NCI-H1417 (cell line): ENCODE measurements at places on chromosomes 6 and 20.
A peak's percentile ranks its signal among the peaks of the same experiment; 100 is the strongest.

DNA sequence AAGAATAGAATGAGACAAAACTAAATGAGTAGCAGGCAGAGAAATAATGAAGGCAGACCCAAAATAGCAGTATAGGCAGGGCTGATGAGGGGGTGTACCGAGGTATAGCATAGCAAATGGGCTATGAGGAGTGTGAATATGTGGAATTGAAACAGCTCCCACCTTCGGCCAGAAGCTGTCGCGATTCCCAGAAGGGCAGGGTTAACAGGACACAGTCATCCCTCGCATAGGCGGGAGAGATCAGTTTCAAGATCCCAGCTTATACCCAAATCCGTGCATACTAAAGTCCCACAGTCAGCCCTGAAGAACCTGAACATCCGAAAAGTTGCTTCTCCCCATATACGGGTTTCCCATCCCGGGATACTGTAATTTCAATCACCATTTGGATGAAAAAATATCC, 82.7 kb downstream of the PTPRK start:
- DNase-seq, result no peak

GRCh38 chr6:123821112-123821511, 17.4 kb downstream of the NKAIN2 start:
- DNase-seq, result no peak

DNA sequence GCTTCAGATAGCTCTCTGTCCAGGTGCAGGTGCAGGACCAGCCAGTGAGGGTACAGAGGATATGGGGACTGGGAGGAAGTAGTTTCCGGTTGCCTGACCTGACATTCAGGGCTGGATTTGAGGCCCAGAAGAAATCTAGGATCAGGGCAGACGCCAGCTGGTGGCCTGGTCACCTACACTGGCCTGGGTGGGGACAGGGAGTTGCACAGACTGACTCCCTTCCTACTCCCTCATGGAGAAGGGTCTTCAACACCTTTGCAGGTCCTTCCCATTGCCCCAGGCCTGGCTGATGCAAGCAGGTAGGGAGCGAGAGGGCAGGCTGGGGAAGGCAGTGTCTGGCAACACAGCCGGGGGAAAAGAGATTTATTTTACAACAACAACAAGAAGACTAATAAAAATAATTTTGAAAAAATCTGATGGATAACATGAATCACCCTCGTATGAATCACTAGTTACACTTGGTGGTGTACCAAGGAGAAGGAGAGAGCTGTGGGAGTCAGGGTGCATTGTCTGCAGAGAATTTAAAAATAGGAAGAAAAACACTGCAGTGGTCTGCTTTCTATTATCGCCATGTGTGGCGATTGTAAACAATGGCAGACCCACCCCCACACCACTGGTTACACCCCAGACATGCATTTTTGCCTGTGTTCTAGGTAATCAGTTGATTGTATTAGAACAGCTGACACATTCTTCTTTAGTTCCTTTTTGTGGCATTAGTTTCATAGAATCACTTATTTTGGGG, 62.3 kb upstream of the SNX9 start:
- no peak for DNase-seq

DNA sequence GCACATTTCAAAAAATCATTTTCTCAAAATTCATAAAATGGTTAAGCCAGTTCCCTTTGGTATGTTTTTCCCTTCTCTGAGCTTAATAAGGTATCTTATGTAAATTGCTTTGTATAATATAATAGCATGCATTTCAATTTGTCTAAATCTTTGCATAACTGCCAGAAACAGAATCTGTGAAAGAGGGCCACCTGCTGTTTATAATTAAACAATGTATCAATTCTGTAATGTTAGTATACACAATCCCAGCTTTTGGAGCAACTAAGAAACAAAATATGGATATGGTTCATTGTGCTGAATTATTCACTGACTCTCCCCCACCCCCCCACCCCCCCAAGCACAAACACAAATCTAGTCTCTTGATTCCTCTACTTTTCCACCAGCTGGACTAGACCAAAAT, 54.8 kb downstream of the GPX5 start:
- no peak for DNase-seq

GRCh38 chr6:41056768-41057490, 3.9 kb downstream of the APOBEC2 start:
- DNase-seq, result no peak

DNA sequence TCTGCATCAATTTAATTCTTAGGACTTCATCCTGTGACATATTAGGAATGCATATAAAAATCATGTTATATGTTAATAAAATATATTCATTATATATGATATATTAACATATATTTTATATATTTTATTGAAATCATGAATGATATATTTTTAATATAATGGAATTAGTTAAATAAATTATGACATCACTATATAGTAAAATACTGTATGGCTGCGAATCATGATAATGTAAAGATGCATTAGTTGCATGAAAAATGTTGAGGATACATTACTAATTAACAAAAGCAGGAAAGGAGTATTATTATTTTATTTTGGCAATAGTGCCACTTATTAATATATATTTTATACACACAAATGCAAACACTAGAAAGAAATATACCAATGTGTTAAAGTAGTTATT, 8.4 kb upstream of the RNF217 start:
- DNase-seq, result no peak

GRCh38 chr20:10221021-10221420, 2.4 kb downstream of the SNAP25 start:
- no peak for DNase-seq

DNA sequence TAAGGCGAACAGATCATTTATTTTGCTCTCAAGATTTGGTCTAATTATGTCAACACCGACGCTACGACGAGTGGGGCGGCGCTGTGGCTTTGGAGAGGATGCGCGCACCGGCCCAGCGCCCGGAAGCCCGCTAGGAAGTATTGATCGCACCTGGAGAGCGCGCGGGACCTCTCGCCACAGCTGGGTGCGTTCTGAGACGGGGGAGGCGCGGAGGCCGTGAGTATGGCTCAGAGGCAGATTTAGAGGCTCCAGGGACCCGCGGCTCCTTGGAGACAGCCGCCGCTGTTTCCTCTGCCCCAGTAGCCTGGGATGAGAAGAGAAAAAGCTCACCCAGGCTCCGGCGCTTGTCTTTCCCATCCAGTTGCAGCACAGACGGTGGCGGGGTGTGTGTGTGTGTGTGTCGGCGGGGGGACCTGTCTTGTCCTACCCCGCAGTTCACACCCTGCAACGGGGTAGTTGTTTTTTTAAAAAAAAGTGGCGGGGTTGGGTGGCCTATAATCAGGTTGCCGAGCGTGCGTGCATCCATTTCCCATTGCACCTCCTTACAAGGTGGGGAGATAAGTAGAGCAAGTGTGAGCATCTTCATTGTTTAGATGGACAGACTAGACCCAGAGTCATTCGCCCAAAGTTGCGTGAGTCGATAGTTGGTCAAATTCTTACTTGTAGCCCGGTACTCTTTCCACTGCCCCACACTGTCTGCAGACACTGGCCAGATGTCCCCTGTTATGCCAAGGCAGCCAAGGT, 11.2 kb downstream of the TFAP2D start:
- peak; percentile 71 for DNase-seq

DNA sequence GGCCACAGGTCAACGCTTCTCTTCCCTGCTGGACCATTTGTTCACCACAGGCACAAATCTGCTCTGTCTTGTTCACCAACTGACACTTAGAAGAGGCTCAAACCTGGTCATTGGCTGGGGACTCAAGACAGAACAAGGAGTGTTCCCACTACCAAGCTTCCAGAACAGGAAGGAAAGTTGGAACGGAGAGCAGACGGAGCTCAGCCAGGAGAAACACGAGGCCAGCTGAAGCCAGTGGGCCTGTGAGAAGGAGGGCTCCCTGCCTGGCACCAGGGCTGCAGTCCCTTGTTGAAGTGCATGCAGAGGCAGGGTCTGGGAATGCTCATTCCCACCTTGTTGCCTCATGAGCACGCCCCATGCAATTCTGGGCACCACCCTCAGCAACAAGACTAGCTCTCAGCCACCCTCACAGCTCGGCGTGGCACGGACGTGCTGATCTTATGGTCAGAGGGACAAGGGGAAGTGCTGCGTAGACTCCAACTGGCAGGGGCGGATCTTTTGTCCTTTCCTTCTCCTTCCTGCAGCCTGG, 236.6 kb upstream of the QKI start:
- no peak for DNase-seq

GRCh38 chr20:21159658-21160380, 33.9 kb downstream of the KIZ start:
- DNase-seq, result no peak

DNA sequence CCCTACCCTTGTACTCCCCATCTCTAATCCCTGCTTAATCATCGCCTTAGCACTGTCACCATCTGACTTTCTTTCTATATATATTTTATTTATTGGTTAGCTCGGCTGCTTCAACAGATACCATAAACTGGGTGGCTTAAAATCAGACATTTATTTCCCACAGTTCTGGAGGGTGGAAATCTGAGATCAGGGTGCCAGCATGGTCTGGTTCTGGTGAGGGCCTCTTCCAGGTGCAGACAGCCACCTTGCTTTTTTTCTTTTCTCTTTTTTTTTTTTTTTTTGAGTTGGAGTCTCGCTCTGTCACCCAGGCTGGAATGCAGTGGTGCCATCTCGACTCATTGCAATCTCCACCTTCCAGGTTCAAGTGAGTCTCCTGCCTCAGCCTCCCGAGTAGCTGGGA, 127.5 kb upstream of the ESR1 start:
- no peak for DNase-seq

DNA sequence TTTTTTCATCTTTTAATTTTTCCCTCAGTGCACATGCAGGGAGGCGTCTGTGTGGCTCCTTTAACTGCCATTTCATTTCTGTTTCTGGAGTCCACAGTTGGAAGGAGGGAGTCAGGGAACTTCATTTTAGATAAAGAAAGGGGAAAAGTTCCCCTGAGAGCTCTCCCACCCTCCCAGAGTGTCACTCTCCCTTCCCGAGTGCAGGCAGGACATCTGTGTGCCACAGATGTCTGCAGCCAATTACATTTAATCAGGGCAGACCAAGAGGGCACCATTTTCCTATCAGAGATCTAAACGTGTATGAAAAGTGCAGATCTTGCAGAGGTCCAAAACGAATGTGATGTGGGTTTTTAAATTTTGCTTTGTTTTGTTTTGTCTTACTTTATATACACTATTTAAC, 96.6 kb downstream of the PXDC1 start:
- no peak for DNase-seq

GRCh38 chr6:112335736-112336135, 11.4 kb upstream of the RFPL4B start:
- DNase-seq, result no peak
